GM23248 (cell line): ENCODE measurements at places on chromosomes 1 and 21.

DNA sequence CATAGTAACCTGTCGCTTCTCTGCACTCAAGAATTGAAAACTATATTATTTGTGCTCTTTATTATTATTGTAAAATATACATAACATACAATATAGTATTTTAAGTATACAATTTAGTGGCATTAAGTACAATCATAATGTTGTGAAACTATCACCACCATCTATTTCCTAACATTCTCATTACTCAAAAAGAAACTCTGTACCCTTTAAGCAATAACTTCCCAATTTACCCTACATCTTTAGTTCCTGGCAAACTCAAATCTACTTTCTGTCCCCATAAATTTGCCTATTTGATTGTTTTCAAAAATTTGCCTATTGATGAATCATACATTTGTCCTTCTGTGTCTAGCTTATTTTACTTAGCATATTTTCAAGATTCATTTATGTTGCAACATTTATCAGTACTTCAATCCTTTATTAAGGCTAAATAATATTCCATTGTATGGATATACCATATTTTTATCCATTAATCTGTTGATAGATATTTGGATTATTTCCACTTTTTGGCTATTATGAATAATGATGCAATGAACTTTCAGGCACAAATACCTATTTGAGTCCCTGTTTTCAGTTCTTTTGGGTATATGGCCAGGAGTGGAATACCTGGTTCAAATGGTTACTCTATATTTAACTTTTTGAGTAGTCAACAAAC, 99.6 kb upstream of the DMRTA2 start:
- no peak for DNase-seq

GRCh38 chr21:41727784-41728763, 38.8 kb downstream of the RIPK4 start:
- no peak for DNase-seq

GRCh38 chr1:167043752-167044488, 46.3 kb downstream of the GPA33 start:
- peak; percentile 55 for DNase-seq

DNA sequence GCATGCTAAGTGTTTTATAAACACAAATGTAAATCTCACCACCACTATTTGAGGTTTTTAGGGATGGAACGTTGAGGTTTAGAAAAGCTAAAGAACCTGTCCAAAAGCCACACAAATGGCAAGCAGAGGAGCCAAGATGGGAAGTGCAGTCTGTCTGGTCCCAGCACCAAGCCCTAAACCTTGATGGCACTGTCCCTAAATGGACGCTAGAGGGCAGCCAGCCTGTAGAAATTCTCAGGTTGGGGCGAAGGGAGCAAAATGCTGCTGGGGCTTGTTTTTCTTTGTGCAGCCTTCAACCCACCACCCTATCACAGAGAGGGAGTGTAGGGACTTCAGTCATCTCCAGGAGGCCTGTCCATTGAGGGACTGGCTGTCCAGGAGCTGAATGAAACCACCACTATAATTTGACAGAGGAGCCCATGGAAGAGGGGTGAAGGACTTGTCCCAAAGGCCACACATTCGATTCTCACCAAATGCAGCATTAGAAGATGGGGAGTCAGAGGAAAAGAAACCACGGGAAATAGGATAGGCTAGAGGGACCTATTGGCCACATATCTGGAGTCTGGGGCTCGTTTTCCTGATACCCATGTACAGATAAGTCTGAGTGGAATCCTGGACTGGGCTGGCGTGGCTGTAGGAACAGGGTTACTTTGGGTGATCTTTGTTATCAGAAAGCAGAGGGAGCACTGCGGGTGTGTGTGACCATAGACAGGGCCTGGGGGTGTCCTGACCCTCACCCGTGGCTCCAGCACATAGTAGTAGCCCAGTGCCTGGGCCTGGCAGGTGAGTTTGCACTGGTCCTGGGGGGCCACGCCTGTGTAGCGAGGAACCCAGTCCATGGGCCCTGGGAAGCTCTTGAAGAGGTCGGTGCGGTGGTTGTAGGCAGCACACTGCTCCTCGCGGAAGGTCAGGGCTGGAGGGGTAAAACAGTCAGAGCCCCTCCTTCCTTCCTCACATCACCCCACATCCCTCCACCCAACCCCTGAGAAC, 6.1 kb downstream of the ADAMTS4 start:
- peak; percentile 88 for DNase-seq

- DNase-seq: no peak
These were observed 62.1 kb downstream of the ST3GAL3 start for GRCh38 chr1:43769350-43769908.

GRCh38 chr1:1778663-1779319, 521 bp upstream of the NADK start:
- peak; percentile 66 for DNase-seq

DNA sequence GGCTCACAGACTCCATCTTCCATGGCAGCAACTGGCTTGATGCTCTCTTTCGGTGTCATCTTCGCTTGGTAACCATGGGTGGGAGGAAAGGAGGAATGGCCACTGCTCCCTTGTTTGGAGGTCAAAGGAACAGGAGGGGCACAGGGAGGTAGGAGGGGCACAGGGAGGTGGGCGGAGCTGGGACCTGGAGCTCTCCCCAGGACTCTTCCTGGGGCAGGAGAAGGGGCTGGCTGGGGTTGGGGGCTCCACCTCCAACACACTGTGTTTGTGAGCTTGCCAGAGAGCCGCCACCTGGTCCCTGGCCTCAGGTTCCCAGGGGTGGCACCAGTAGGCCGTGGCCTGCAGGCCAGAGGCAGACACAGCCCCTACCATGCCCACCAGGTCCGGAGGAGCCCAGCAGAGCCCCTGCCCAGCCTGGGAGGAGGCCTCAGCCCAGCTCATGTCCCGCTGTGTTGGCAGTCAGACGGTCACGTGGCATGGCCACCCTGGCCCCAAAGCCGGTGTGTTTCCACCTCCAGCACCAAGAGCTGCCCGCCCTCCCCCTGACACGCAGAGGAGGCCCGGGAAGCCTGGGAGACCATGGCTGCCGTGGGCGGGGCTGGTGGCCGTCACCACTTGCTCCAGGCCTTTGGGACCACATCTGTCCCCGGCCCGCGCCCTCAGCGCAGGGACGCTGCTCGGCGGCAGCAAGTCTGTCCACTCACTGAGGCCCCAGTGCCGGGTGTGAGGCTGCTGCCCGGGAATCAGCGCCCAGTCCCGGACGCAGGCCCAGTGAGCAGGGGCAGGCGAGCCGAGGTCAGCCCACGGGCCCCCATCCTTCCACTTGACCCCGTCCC, 73.9 kb downstream of the MORN1 start:
- DNase-seq: no peak

- DNase-seq: no peak
These were observed 71.1 kb downstream of the LGR6 start for GRCh38 chr1:202264726-202265125.

GRCh38 chr1:22524481-22524880, 38.8 kb upstream of the EPHA8 start:
- no peak for DNase-seq

- no peak for DNase-seq
These were observed 151.5 kb downstream of the PEX14 start for GRCh38 chr1:10626131-10626731.

GRCh38 chr1:16927711-16928485, 6.2 kb downstream of the CROCC start:
- no peak for DNase-seq

- no peak for DNase-seq
These were observed 71.8 kb downstream of the NTPCR start for GRCh38 chr1:233022246-233022645.

DNA sequence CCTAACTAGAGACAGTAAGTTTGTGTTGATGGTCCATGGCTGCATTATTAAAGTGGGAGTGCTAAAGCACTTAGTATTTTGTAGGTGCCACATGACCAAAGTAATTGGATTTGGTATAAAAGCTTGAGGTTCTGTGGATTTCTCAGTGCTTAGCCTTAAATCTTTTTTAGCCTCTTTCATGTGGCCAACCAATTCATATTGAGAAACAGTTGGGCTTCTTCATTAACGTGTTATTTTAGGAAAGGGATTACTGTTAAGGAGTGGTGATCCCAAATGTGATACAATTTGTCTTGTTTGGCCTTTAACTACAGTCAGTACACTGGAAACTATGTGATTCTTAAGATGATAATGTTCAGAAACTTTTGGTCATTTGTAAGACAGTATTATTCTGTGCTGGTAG, 25.5 kb downstream of the MAN1A2 start:
- peak; percentile 1 for DNase-seq

GRCh38 chr1:2093055-2093454, 42.8 kb downstream of the PRKCZ start:
- no peak for DNase-seq

- peak; percentile 47 for DNase-seq
These were observed 2.4 kb upstream of the ELAPOR1 start for GRCh38 chr1:109111386-109112055.

GRCh38 chr1:20151906-20152598, 12.9 kb downstream of the PLA2G2F start:
- peak; percentile 90 for DNase-seq

DNA sequence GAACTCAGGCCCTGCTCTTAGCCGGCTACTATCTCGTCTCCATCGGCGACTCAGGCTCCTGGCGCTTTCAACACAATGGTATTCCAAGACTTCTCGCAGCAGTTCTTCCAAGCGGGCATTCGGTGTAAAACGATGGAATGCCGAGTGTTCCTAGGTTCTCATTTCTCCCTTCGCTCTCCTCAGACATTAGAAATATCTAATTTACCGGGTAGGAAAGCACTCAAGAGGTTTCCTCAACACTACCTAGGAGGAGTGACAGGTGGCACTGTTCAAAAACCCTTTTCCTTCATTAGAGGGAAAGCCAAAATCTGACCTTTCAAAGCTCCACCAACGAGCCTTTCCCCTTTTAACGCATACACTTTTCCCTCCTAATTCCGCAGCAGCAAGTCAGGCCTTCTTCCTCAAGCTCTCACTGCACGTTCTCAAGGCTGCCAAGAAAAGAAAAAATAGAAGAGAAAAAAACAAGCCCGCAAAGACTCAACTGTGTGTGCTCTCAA, 601 bp downstream of the UBE2G2 start:
- peak; percentile 61 for DNase-seq

DNA sequence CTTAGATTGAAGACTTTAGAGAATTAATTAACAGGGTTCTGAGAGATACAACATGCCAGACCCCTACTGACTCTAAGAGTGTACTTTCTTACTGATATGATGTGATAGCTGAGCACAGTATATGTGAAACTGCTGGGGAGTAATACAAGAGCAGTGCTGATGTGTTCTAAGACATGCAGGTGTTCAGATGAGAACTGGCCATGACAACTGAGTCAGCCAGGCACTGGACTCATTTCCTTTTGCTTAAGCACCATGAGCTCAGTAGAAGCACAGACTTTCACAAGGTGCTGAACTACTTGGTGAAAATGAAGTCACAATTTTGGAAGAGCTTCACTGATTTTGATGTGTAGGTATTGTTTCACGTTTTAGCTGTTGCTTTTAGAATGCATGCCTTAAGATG, 15.9 kb upstream of the POGZ start:
- DNase-seq: no peak

GRCh38 chr1:32221581-32221979, 573 bp downstream of the TMEM234 start:
- DNase-seq: no peak

DNA sequence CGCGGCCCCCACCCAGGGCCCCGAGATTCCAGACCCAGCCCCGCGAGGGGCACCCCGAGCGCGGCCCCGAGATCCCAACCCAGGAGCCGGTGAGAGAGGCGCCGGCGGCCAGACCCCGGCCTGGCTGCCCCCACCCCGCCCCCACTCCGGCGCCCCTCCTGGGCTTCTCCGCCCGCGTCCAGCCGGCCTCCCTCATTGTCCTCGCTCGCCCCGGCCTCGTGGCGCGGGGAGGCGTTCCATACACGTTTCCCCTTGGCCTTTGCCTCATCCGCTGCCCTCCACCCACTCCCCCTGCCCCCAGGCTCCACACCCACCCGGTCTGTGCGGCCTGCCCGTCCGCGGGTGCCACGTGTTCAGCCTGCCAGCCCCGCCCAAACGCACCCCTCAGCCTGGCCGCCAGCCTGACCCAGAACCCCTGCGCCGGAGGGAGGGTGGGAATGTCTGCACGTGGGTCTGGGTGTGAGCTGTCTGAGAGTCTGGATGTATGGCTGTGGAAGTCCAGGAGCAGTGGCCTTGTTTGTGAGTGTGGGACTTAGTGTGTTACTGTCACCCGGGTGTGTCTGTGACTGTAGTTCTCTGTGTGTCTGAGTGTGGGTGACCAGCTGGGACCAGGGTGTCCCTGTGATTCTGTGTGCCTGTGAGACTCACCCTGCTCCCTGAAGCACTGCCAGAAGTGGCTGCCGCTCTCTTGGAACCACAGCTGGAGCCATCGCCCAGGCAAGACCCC, 681 bp downstream of the B4GALT2 start:
- DNase-seq: peak; percentile 81

DNA sequence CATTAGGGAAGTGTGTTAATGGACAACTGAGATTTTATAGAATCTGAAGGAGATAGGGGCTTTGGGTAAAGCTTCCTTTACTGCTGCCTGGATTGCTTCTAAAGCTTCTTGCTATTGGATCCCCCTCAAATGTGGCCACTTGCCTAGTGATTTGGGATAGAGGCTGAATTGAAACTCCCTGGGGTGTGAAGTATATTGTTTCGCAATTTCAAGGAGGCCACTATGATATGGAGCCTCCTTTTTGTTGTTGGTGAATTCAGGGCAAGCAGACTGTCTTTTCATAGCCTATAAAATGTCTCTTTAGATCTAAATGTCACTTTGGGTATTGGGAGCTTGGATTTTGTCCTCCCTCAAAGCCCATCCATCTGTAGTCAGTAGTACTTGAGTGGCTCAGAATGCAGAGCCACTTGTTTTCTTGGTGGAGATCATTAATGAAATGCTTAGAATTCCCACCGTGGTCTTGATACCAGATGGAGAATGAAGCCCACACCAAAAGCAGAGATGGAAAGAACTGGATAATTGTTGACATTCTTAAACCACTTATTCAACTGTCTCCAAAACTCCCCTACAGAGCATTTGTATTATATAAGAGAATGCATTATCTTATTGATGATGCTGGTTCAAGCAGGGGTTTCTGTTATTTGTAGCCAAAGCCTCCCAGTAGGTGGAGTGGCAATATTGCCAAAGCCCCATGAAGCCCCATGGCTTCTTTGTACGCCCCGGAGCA, 144.3 kb upstream of the KCNE2 start:
- DNase-seq: no peak

- DNase-seq: no peak
These were observed 13.2 kb downstream of the MEGF6 start for GRCh38 chr1:3598051-3598491.

GRCh38 chr1:228108742-228109072, 392 bp downstream of the MRPL55 start:
- no peak for DNase-seq

GRCh38 chr1:236765831-236766230, 29.3 kb upstream of the MTR start:
- DNase-seq: no peak
